ENCODE measurements at places on chromosomes 6 and 20.

GRCh38 chr6:122048570-122048969 is 350.9 kb upstream of the HSF2 start:
- no peak for DNase-seq

- DNase-seq, result no peak
Measured at GRCh38 chr6:98894810-98895209, 52.9 kb downstream of the FBXL4 start.

GRCh38 chr20:34016736-34017135 is 23.0 kb downstream of the RALY start:
- DNase-seq, result peak; percentile 32

- DNase-seq, result no peak
Measured at GRCh38 chr20:62133864-62134263, 9.3 kb downstream of the PSMA7 start.

GRCh38 chr6:125732398-125732797 is 17.0 kb upstream of the HEY2 start:
- DNase-seq, result no peak

- no peak for DNase-seq
Measured at GRCh38 chr6:34723203-34723602, 26.6 kb upstream of the ILRUN start.
